ENCODE measurements at places on chromosomes 2 and 18.

DNA sequence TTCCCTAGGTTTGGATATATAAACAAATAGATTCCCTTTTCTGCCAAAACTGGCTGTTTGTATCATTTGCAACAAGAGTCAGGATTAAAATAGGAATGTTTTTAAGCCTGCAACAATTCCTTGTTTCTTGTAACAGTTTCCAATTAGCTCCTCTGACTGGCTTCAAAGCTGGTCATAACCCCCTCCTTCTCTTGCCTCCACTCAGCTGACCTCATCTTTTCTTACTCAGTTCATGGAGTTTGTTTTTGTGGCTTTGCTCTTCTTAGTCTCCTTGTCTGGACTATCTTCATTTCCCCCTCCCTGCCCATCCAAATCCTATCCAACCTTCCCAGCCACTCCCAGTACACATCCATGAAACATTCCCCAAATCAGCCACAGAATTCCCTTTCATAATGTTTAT lies 14.3 kb upstream of the RAPH1 start:
- no peak for DNase-seq

- no peak for DNase-seq
These were observed 18.4 kb downstream of the KCNG2 start for GRCh38 chr18:79816092-79816491.

DNA sequence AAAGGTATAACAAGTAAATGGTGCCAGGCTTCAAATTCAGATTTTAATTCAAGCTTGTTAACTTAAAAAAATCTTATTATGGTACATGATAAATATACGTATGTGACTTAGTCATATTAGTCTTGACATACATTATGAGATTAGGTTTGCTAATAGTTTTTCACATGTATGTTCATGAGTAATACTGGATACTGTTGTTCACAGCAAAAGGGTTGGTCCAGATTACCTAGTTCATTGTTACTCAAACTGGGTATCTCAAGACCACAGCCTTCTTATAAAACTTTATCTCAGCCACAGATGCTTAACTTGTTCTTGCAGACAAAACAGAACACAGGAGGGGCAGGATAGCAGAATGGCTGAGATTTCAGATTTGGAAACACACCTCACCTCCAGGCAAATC lies 26.8 kb downstream of the VPS4B start:
- DNase-seq, result no peak

DNA sequence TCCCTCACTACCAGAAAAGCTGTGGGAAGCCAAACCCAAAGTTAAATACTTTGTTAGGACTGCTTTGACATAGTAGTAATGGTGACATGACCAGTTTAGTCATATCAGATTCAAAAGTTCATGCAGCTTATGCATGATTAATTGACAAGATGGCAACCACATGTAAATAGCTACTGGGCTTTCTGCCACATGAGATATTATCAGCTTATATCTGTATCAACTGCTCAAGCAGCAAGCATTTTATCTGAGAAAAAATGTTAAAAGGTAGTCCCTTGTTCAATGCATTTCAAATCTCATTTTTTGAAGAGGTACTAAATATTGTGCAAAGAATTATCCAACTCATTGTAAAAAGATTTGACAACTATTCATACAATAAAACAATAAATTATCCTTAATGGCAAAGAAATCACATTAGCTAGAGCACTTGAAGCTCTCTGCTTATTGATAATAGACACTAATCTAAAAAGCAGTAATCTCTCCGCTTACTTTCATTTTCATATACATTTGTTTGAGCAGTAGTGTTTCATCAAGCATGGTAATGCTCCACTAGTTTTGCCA lies 993.6 kb upstream of the NXPH2 start:
- DNase-seq, result no peak

DNA sequence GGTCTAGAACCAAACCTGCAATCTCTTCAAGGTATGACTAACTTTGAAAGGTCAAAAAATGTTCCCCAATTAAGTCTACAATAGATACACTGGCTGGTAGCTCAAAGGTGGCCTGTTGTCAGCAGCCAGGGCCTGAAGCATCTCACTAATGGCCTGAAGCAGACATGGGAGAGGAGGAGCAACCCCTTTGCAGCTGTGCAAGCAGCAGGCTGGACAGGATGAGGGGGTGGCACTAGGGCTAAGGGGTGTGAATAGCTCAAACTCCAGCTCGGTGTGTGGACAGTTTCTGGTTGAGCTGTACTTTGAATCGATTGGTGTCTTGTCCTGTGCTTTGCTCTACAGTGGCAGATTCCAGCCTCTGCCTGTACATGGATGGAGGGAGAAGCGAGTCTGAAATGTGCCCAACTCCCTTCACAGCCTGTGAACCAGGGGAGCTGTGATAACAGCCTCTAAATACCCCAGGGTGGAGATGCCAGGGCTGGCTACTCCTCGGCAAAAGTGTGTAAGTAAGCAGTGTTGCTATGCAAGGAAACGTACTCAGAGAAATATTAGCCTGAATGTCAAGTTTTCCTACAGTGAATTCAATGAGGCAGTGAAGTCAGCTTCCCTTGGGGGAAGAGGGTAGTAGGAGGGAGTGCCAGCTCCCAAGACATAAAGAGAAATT lies 34.7 kb upstream of the DTNB start:
- DNase-seq, result no peak

DNA sequence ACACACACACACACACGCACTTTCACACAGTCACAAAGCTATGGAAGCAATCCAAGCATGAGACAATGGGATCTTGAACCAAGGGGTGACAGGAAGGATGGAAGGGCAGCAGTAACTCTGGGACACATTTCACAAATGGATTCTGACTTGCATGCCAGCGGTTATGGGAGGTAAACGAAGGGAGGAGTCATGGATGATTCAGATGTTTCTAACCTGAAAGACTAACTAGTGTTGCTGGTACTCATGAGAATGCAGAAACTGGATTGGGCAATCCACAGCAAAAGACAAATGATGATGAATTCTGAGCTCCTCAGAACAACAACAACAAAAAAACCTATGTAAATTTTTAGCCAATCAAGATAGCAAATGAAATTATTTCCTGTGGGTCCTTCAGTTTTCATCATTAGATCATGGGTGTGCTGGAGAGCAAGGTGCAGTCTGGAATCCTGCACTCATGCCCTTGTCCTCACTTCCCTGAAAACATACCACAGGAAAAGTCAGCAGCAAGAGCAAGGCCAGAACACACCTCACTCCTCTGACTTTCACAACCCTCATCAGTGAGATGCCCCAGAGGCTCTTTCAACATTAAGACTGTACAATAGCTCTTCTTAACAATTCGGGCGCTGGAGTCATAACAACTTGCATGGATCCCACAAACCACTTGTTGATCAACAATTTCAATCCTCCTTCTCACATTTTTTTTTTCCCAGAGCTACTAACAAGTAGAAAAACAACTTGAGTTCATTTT lies 32.6 kb downstream of the ABCA12 start:
- DNase-seq, result no peak

GRCh38 chr2:174630107-174630506 lies 32.5 kb upstream of the WIPF1 start:
- no peak for DNase-seq

DNA sequence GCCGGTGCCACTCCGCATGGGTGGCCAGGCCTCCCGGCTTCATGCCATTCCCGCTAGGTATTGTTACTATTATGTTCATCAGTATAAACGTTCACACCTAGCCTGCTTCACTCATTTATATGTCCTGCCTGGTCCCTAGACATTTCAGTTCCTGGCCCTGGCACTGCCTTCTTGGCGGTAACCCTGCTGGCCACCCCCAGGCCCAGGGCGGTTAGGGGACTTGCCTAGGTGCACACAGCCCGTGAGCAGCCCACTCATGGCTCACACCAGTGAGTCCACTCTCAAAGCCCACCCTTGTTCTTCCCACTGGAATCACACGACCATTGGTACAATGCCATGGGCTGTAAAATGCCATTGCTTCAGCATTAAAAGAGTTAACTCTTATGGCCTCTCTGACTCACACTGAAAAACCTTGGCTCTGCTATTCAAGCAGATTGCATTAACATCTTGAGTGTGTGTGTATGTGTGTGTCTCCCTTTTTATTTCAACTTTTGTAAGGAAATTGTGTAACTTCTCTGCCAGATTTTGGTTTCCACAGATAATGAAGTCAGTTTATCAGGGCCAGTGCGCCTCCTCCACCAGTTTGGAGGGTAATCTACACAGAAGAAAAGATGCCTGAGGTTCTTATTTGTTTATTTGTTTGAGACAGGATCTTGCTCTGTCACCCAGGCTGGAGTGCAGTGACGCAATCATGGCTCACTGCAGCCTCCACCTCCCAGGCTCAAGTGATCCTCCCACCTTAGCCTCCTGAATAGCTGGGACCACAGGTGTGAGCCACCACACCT lies 74.2 kb downstream of the RAB31 start:
- DNase-seq, result no peak

DNA sequence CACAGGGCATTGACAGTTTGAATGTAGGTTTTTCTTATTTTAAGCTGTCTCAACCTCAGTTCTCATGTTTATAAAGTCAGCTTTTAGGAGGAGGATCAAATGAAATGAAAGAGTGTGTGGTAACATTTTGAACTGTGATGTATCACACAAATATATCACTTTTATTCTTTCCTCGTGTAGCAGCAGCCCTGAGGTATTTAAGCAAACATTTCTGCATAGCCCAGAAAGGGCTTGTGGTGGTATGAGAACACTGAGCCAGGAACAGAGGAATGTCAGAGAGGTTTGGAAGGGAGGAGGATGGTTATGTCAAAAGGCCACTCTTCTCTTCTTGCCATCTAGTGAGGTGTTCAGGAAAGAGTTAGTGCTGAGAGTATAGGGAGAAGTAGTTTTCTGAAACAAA lies 150.2 kb downstream of the PARD3B start:
- DNase-seq, result no peak

DNA sequence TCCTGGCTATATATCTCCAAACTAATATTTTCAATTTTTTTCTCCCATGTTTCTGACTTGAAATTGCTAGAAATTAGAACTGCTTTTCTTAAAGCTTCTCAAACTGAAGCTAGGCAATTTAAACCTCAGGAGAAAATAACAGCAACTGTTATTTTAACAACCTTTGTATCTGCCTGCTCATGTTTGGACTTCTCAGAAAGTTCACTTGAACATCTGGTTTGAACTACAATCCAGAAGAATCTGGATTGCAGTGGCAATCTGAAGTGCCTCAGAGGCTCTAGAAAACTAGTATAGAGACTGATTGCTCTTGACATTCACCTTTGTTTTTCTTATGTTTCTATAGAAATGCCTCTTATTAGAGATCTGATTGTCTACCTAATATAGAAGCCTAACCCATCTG lies 64.1 kb downstream of the STAT4 start:
- no peak for DNase-seq

- no peak for DNase-seq
These were observed 680.5 kb downstream of the ZEB2 start for GRCh38 chr2:143839456-143839855.

DNA sequence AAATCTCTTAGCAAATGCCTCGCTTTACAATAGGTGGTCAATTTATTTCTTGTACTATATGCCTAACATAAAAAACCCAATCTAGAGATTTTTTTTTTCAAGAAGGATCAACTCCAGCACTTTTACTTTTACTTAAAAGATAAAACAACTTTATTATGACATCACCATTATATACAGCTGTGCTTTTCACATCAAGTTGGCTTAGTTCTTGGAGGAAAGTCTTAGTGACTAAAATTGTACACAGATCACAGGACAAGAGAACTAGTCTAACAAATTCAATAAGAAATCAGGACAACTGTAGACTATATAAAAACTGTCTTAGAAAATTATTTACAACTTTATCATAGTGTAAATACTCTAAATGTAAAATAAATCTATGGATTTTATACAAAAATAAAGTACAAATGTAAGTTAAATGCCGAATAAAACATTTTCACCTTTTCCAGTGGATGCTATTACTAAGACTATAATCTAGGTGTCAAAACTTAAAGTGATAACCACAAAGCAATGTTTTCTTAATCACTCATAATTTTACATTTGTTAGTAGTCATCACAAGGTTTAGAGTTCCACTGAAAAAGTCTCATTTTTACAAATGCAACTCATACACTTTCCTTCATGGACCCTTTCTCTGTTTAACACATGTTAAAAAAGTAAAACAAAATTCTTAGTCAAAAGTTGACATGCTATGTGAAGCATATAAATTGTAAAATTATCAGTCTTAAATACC lies 5.4 kb upstream of the CD302 start:
- DNase-seq, result no peak

DNA sequence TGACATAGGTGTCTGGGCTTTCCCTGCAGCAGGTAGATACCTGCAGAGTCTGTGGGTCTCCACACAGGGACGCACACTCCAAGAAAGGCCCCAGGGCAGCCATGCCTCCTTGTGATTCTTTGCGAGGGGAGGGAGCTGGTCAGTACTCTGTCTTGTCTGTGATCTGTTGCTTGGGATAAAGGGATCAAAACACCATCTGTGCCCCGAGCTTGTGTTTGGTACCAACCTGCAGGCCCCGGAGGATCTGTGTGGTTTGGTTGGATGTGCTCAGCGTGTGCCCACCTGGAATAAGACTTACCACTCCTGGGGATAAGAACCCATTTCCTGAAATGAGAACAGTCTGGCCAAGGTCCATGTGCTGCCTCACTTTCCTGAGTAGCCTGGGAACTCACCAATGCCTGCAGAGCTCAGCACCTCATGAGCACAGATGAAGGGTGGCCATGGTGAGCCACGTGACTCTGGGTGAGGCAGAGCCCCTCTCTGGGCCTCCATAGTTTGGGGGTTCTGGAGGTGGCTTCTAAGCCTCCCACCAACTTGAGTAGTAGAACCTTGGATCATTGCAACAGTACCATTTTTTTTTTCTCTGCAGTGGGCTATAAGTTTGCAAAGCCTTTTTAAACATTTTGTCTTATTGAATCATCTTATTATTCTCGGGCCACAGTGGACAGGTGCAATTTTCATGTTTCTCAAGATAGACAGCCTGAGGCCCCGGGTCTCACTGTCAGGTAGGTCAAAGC lies 134.8 kb downstream of the DDX1 start:
- DNase-seq, result no peak

DNA sequence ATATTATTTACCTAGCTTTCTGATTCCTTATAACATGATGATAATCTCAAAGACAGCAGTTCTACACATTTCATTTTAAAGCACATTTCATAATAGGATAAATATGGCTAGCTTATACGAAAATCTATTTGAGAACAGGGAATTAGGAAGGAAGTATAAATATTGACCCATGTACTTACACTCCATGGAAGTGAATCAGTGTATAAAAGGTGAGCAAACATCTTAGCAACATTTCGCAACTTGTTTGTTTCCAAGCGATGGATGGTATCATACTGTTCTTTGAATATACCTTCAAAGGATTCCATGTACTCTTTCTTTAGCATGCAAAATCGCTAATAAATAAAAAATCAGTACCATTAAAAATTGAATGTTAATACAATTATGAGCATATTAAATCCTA lies 53.1 kb downstream of the CWC22 start:
- DNase-seq, result no peak

DNA sequence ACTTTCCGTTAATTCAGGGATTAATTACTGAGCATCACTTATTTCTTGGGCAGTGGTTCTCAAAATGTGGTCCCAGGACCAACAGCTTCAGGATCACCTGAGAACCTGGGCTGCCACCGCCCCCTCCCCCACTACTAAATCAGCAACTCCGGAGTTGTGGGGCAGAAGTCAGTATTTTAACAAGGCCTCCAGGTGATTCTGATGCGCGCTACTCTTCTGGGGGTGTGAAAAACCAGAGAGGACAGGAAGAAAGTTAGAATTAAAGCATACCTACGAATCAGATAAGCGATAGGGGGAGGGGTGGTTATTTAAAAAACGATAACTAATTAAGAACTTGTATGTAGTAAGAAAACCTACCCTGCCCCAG lies 319 bp downstream of the ZSCAN30 start:
- no peak for DNase-seq
